Sciatic nerve (tissue), 2 donors: ENCODE measurements at places on chromosomes 4 and X.

- DNase-seq = no peak
Observed at GRCh38 chrX:1464041-1464970, 11.6 kb upstream of the ASMTL start.

GRCh38 chr4:123381996-123382395 lies 14.6 kb upstream of the SPRY1 start:
- no peak for DNase-seq

GRCh38 chrX:41824551-41824950 lies 98.8 kb downstream of the CASK start:
- DNase-seq = no peak

GRCh38 chrX:47748576-47748975 lies 88.1 kb upstream of the ZNF81 start:
- no peak for DNase-seq

- no peak for DNase-seq
Observed at GRCh38 chr4:153486281-153487151, 20.4 kb downstream of the TMEM131L start.

GRCh38 chr4:88955580-88956380 lies 101.2 kb downstream of the FAM13A start:
- no peak for DNase-seq

DNA sequence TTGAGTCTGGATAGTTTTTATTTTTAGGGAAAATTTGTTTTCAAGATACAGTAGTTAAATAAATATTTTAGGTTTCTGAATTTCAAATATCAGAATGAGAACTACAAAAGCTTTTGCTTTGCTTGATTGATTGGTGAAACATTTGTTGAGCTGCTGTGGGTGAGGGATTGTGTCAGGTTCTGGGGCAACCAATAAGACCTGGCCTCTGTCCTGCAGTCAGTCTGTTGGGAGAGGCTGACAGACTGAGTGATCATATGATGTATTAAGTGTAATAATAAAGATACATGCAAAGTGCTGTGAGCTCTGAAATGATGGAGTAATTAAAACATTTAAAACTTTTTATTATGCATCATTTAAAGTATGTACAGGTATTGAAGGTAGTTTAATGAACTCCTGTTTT lies 9.6 kb downstream of the KDM6A start:
- DNase-seq = no peak

DNA sequence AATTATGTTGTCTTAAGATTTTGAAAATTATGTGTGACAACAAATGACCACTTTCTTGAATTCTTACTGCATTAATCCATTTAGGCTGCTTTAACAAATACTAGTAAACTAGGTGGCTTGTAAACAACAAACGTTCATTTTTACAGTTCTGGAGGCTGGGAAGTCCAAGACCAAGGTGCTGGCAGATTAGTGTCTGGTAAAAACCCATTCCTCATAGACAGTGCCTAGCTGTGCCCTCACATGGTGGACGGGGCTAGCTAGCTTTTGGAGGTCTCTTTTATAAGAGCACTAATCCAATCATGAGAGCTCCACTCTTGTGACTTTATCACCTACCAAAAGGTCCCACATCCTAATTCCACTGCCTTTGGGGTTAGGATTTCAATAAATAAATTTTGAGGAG lies 425.8 kb downstream of the SPRY1 start:
- DNase-seq = no peak

- no peak for DNase-seq
Observed at GRCh38 chr4:7722766-7723387, 216.8 kb downstream of the AFAP1 start.

DNA sequence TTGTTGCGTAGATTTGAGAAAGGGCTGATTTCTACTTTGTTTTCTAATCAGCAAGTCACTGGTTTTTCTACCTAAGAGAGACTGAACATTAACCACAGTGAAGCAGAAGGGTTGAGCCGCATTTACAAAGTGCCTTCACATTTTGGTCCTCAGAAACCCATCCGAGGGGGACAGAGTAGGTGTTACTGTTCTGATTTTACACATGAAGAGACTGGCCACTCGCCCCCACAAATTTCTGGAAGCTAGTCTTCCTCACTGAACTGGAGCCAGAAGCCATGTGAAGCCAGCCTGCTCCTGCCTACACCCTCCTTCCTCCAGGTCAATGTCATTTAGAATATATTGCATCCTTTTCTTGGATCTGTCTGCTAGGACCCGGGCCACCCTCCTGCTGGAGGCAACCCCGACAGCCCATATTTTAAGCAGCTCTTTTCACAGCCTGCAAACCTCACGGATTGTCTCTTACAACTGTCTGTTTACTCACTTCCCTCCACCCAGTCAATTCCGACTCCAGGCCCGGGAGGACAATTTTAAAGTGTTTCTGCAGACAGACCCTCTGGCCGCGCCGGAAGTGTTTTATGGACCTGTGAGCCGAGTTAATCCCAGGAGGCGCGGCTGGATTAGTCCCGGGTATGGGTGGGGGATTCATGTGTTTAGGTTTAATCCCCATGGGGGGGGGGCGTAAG lies 73.2 kb upstream of the BCOR start:
- no peak for DNase-seq

DNA sequence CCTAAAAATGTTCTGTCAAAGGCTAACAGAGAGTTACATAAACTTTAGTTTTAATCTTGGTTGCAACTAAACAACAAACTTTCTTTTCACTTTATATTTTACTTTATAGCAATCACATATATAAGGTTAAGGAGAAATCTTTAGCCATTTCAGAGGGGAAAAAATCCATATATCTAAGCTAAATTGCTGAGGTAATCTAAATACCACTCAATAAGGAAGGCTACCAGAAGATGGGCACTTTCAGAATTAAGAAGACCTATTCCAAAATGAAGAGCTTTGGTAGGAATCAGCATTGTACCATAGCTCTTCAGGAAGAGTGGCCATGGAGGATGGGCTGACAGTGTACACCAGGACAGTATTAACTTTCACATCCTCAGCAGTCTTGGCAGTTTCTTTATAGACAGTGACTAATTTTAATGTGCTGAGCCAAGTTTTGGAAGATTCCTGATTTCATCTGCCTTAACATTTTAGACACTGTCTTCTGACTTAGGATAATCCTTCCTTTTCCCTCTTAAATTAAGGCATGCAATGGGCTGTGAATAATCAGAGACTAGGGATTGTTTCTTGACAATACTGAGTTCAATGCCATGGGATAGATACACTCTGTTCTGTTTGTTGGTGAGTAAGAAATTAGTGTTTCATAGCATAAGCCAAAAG lies 7.1 kb downstream of the FAT4 start:
- no peak for DNase-seq

DNA sequence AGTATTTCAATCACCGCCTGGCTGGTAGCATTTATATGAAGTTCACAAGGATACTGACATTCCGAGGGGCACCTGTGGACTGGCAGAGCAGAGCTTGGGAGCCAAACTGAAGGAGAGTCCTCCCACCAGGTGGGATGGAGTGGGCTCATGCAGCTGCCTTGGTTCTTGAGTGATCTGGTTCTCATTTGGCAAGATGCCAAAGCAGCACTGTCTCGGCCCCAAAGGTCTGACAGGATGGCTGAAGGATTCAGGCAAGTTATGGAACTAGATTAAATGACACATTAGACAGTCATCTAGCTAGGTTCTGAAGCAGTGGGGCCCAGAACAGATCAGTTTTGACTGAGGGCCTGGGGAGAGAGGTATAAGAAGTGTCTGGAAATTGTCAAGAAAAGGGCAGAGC lies 3.2 kb downstream of the FGF16 start:
- DNase-seq = no peak

- no peak for DNase-seq
Observed at GRCh38 chr4:161238033-161238432, 925.8 kb downstream of the FSTL5 start.

GRCh38 chrX:153206425-153207046 lies 27.5 kb downstream of the MAGEA1 start:
- no peak for DNase-seq

DNA sequence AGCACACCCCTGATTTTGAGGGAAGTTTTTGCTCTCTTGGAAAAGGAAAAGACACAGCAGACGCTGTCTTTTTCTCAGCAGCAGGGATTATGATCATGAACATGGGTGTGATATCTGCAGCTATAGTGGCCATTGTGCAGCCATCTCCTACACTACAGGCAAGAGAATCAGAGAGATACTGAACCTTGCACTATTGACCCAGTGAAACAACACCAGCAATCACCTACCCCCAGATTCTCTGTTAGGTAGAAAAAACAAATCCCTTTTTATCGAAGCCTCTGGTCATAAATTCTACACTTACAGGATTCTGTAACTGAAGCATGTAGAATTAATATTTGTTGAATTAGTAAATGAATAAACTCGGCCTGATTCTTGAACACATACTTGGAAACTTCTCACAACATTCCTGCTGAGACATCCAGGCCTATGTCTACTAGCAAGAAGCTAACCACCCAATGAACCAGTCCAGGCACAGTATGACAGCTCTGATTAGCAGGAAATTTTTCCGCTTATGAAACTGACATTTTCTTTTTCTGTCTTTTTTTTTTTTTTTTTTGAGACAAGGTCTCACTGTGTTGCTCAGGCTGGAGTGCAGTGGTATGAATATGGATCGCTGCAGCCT lies 5.0 kb upstream of the AFAP1 start:
- DNase-seq = no peak

- DNase-seq = no peak
Observed at GRCh38 chrX:74408304-74408703, 13.0 kb upstream of the SLC16A2 start.

DNA sequence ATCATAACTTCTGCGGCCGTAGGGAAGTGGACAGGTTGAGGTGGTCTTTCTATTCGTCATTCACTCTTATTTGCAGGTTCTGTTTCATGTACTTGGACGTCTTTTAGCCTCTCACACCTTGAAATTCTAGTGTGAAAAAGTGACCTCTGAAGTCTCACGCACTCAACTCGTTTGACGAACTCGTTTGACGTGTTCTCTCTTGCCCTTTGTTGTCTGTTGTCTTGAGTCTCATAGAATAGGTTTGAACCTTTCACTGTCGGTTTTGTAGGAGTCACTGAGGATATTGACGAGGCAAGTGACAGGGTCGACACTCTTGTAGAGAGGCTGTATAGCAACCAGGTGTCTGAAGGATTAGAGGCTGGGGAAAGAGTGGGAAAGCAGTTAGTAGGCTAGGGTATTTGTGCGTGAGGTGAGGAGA lies 1.1 kb upstream of the PGRMC2 start:
- DNase-seq = no peak

- no peak for DNase-seq
Observed at GRCh38 chr4:122824616-122825015, 2.0 kb upstream of the FGF2 start.

- no peak for DNase-seq
Observed at GRCh38 chr4:40731361-40731760, 18.4 kb upstream of the NSUN7 start.

DNA sequence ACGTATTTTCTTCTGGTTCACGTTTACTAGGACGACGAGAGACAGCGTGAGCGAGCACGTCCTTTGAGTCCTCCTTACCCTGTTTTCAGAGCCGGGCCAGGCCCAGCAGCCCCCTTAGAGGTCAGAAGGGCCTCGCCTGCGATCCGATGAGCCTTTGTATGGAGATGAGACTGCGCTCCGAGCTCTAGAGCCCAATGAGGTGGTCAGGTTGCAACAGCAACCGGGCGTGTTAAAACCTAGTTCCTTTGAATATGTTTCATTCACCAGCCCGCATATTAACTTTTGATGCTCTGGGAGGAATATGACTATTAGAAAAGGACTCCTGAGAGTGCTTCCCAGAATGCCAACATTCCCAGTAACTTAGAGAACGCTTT lies 55.6 kb upstream of the TADA2B start:
- DNase-seq = no peak

DNA sequence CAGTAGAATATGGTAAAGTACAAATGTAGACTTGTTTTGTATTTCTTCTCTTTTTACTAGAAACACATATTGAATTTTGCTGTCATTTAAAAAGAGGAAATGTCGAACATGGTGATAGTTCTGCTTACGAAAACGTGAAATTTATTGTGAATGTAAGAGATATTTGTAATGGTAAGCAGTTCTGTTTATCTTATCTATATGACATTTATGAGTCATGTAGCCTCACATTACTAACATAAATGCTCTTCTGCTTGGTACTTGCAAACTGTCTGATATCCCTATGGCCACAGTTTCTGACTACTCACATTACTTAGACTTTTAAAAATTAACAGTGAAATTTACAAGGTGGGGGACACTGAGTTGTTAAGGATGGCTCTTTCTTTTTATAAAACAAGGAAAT lies 57.9 kb downstream of the PASD1 start:
- DNase-seq = no peak

- DNase-seq = no peak
Observed at GRCh38 chrX:43510209-43510608, 145.9 kb upstream of the MAOA start.

GRCh38 chrX:7074148-7074907 lies 73.2 kb upstream of the STS start:
- DNase-seq = no peak

GRCh38 chr4:681736-682451 lies 7.1 kb downstream of the SLC49A3 start:
- no peak for DNase-seq

DNA sequence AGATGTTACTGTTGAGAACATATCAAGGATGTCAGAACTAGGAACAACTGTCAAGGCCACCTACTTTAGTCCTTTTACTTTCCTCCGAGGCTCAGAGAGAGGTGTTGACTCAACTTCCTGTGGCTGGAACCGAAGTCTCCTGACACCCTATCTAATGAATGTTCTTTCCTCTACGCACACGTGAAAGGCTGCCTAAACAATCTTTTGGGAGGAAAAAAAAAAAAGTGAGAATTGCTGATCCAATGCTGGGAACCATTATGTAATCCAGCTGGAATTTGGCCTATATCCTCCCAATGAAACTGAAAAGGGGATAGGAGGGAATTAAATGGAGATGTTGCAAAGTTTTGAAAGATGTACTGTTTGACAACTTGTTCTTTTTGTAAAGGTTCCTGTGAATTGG lies 8.3 kb upstream of the MAP7D3 start:
- DNase-seq = no peak
